ENCODE measurements at places on chromosomes 16 and 17. TPM values are rescaled to one million over a fixed set of nuclear protein-coding genes. Genes with fewer than 3 reads are reported as not detected.

- no peaks in the 10 kb centered on the region for H3K36me3 ChIP-seq
- no peaks in the 10 kb centered on the region for H3K4me1 ChIP-seq
- H3K4me3 ChIP-seq: no peak overlapping the region
- no peak for DNase-seq
Measured at GRCh38 chr16:27611340-27611739, 61.4 kb downstream of the KATNIP start.

- H3K36me3 ChIP-seq: no peaks in the 10 kb centered on the region
- H3K4me3 ChIP-seq: no peak overlapping the region
- H3K27ac ChIP-seq: no peak overlapping the region
- no peaks in the 10 kb centered on the region for H3K4me1 ChIP-seq
- DNase-seq: no peak
- no peaks in the 10 kb centered on the region for H3K27me3 ChIP-seq
Measured at GRCh38 chr16:58444265-58444664, 52.0 kb downstream of the GINS3 start.

- H3K4me1 ChIP-seq: no peaks in the 10 kb centered on the region
- H3K27me3 ChIP-seq: no peaks in the 10 kb centered on the region
- no peak overlapping the region for H3K27ac ChIP-seq
- H3K36me3 ChIP-seq: no peaks in the 10 kb centered on the region
Measured at GRCh38 chr17:33980193-33980592, 274.9 kb upstream of the CCL2 start.

DNA sequence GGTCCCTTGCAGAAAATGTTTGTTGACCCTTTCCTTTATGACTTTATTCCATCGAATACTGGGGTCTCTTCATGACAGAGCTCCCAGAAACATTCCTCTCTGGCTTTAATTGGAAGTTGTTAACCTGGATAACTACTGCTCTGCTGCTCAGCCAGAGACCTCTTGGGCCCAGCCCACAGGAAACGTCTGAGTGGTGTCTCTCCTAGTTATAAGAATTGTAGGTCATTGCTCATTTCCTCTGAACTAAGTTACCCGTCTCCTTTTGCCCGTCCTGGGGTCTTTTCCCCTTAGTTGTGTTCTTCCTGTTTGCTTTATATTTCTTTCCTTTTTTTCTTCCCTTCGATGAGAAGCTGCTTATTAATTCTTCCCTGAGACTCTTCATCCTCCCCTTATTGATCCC, 9.0 kb downstream of the MAP2K6 start:
- H3K27me3 ChIP-seq: no peaks in the 10 kb centered on the region
- DNase-seq: no peak
- no peak overlapping the region for H3K4me3 ChIP-seq
- no peaks in the 10 kb centered on the region for H3K4me1 ChIP-seq

- no peaks in the 10 kb centered on the region for H3K36me3 ChIP-seq
- no peak for DNase-seq
- H3K4me1 ChIP-seq: peaks cover 23% of the 10 kb centered on the region
Measured at GRCh38 chr17:75105126-75106080, 4.4 kb upstream of the ARMC7 start.

- no peaks in the 10 kb centered on the region for H3K27me3 ChIP-seq
- no peak overlapping the region for H3K27ac ChIP-seq
- no peak overlapping the region for H3K4me3 ChIP-seq
- H3K36me3 ChIP-seq: peaks cover 18% of the 10 kb centered on the region
Measured at GRCh38 chr17:59601130-59601529, 18.6 kb upstream of the CLTC start.

DNA sequence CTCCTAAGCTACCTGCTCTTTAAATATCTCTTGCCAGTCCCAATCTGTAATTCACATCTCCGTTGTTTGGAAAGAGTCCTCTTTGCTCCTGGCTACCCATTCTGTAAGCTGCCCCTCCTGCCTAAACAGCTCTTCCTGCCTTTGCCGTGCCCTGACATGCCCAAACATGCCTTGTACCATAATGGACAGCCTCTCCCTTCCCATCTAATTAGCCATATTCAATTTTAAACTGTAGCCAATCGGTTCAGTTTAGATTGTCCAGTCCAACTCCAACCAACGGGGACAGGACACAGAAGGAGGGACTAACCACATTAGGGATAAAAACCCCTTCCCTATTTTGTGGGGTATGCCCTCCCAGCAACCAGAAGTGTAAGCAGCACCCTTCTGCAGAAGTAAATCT, 30.6 kb upstream of the CLEC3A start:
- no peaks in the 10 kb centered on the region for H3K36me3 ChIP-seq
- H3K27me3 ChIP-seq: no peaks in the 10 kb centered on the region
- DNase-seq: no peak
- no peak overlapping the region for H3K4me3 ChIP-seq
- H3K4me1 ChIP-seq: peaks cover 10% of the 10 kb centered on the region
- H3K27ac ChIP-seq: no peak overlapping the region

DNA sequence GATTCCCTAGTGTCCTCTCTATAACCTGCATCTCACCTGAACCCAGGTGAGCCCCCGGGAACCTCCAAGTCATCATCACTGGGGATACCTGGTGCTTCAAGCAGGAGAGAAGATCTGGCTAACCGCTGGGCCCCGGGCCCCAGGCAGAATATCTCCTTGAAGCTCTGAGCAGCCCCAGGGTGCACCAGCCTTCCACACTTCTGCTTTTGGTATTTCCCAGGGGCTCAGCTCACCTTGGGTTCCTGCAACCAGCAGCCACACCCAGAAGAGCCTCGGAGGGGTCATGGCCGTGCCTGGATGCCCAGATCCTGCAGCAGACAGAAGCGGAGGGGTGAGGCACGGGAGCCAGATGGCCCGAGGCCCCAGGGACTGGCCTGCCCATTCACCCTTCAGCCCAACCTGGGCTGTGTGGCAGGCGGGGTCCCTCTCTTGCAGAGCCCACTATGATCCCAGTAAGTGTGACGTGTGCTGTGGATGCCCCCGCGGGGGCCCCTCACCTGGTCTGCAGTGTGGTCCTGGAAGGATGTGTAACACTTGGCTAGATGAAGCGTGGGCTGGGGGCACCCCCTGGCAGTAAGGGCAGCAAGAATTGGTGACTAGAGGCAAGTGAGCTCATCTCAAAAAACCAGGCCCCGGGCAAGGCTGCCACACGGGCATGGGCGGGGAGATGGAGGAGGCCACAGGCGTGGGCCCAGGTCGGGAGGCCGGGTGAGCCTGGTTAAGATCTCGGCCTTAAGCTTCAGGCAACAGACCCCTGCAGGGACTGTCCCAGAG, 2.6 kb downstream of the LGALS3BP start:
- no peak for DNase-seq
- H3K4me3 ChIP-seq: no peak overlapping the region
- peaks cover 60% of the 10 kb centered on the region for H3K4me1 ChIP-seq

- H3K27ac ChIP-seq: no peak overlapping the region
- no peaks in the 10 kb centered on the region for H3K36me3 ChIP-seq
- H3K27me3 ChIP-seq: no peaks in the 10 kb centered on the region
- peaks cover 34% of the 10 kb centered on the region for H3K4me1 ChIP-seq
Measured at GRCh38 chr17:48488548-48489106, 42.2 kb downstream of the HOXB1 start.

GRCh38 chr16:21613781-21614180, 14.4 kb downstream of the METTL9 start:
- no peak overlapping the region for H3K27ac ChIP-seq
- no peak for DNase-seq
- peaks cover 7% of the 10 kb centered on the region for H3K36me3 ChIP-seq
- H3K4me1 ChIP-seq: peaks cover 20% of the 10 kb centered on the region
- H3K27me3 ChIP-seq: no peaks in the 10 kb centered on the region
- no peak overlapping the region for H3K4me3 ChIP-seq

GRCh38 chr17:67666028-67666427, 51.7 kb upstream of the NOL11 start:
- H3K4me3 ChIP-seq: no peak overlapping the region
- H3K36me3 ChIP-seq: no peaks in the 10 kb centered on the region
- no peak overlapping the region for H3K27ac ChIP-seq
- no peak for DNase-seq
- H3K4me1 ChIP-seq: no peaks in the 10 kb centered on the region
- no peaks in the 10 kb centered on the region for H3K27me3 ChIP-seq

DNA sequence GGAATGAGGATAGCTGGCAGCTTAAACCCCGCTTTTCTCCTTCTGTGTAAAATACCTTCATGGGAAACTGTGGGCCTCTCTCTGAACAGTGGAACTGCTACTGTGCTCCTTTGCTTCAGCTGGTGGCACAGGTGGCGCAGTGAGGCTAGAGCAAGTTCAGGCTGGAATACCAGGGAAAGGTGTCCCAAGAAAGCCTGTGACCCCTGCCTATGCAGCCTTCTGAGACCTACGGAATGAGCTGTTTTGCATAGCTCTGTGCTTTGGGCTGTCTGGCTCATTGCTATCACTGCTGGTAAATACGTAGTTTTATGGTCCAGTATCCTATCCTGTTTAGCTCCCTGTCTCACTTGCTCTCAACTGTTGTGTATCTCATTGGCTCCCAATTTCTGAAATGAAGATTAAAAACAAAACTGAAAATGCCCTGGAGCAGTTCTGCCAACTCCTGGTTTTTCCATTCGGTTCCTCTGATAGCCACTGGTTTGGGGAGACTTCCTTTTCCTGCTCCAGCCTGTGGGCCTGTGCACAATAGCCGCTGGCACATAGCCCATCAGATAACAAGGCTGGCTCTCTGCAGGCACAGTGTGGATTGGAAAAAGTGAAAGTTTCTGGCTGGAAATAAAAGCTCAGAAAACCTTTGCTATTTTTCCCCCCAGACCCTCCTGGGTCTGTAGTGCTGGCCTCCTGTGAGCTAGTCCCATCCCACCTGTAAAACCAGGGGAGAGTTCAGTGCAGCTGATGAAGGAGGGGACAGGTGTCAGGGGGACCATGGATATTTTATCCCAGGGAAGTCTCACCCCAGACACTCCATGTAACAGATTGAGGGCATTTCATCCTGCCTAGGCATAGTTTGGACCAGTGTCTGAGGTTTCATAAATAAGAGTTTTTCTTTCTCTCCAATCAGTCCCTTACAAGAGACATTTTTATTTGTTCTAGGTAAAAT, 24.0 kb downstream of the LIMD2 start:
- no peak overlapping the region for H3K4me3 ChIP-seq
- H3K27ac ChIP-seq: peak overlapping the region; percentile 76
- peaks cover 44% of the 10 kb centered on the region for H3K4me1 ChIP-seq
- DNase-seq: peak; percentile 84
- H3K27me3 ChIP-seq: no peaks in the 10 kb centered on the region

GRCh38 chr16:85062323-85062722, 34.7 kb downstream of the KIAA0513 start:
- peaks cover 7% of the 10 kb centered on the region for H3K36me3 ChIP-seq
- no peak overlapping the region for H3K4me3 ChIP-seq
- H3K27me3 ChIP-seq: no peaks in the 10 kb centered on the region
- H3K4me1 ChIP-seq: no peaks in the 10 kb centered on the region
- no peak overlapping the region for H3K27ac ChIP-seq
- DNase-seq: no peak

DNA sequence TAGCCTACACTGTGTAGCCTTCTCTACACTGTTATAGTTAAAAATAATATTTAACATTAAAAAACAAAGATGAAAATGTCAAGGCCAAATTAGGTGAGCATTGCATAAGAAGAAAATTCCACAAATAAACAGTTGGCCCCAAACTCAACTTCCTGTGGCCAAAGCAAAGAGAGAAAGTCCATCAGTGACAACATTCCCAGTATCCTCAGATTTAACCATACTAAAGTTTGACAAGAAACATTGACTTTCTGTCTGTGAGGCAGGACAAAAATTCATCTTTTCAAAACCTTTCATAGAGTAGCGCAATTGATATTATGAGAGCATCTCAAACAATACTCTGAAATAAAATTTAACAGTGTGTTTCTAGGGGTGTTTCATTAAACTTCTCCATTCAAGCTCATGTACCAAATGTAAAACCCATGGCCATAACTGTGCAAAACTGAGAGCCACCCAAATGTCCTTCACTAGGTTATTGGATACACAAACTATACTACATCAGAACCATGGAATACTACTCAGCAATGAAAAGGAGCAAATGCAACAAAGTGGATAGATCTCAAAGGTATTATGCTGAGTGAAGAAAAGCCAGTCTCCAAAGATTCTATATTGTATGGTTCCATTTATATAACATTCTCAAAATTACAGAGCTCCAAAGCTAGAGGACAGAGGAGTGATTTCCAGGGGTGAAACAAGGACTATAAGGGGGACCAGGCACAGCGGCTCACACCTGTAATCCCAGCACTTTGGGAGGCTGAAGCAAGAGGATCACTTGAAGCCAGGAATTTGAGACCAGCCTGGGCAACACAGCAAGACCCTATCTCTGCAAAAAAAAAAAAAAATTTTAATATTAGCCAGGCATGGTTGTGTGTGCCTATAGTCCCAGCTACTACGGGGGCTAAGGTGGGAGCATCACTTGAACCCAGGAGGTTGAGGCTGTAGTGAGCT, 38.7 kb downstream of the TMEM114 start:
- H3K36me3 ChIP-seq: no peaks in the 10 kb centered on the region
- no peaks in the 10 kb centered on the region for H3K4me1 ChIP-seq
- no peak for DNase-seq
- H3K27ac ChIP-seq: no peak overlapping the region
- no peak overlapping the region for H3K4me3 ChIP-seq
- peaks cover 54% of the 10 kb centered on the region for H3K27me3 ChIP-seq

DNA sequence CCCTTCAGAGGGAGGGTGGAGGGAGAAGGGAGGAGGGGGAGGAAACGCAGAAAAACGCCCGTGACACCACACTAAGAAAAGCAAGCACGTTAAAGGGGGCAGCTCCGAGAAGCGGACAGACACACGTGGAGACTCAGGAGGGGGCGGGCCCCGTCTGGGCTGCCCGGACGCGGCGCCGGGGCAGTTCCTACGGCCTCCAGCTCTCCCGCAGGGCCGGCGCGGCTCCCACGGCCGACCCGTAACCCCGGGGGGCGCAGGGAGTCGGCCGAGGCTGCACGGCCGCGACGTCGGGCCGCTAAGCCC, 362 bp downstream of the KLHDC4 start:
- H3K36me3 ChIP-seq: peaks cover 4% of the 10 kb centered on the region
- no peak for DNase-seq
- no peaks in the 10 kb centered on the region for H3K4me1 ChIP-seq
- no peaks in the 10 kb centered on the region for H3K27me3 ChIP-seq
- peak overlapping the region; percentile 80 for H3K4me3 ChIP-seq

DNA sequence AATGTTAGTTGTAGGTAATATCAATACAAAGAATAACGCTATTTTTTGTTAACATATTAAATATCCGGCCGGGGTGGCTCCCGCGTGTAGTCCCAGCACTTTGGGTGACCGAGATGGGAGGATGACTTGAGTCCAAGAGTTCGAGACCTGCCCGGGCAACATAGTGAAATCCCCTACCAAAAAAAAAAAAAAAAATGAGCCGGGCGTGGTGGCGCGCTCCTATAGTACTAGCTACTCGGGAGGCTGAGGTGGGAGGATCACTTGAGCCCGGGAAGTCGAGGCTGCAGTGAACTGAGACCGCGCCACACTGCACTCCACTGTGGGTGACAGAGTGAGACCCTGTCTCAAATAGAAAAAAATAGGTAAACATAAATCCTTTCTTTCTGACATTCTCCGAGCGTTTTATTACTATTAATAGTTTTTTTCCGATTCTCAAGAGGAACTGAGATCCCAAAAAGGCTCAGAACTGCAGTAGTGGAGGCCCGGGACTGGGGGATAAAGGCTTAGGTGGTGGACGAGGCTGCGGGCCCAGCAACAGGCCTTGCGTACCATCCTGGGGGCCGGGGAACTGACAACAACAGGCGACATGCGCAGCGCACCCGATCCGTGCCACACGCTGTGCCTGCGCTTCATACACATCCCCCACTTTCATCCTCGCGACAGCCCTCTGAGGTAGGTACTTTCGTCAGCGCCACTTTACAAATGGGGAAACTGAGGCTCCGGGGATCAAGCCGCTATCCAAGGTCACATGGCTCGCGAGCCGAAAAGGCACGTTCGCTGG, 919 bp downstream of the N4BP1 start:
- DNase-seq: peak; percentile 71
- peak overlapping the region; percentile 93 for H3K27ac ChIP-seq
- H3K27me3 ChIP-seq: no peaks in the 10 kb centered on the region
- peak overlapping the region; percentile 57 for H3K4me3 ChIP-seq
- no peaks in the 10 kb centered on the region for H3K36me3 ChIP-seq
- peaks cover 47% of the 10 kb centered on the region for H3K4me1 ChIP-seq

Gene MYL4
- not detected for total RNA-seq

Gene NOS2
- total RNA-seq: 0.41 TPM

Gene APOH
- not detected for total RNA-seq

Gene CTRB1
- total RNA-seq: not detected
